Stimulated activated CD4-positive, alpha-beta T cell treated with anti-CD3 and anti-CD28 coated beads, Interleukin-4, amount 100 ng/mL, for 48 hours (primary cell): ENCODE measurements at places on chromosomes 6 and 20.
A peak's percentile ranks its signal among the peaks of the same experiment; 100 is the strongest.

- DNase-seq, result no peak
Measured at GRCh38 chr6:107271208-107271790, 156.0 kb upstream of the BEND3 start.

DNA sequence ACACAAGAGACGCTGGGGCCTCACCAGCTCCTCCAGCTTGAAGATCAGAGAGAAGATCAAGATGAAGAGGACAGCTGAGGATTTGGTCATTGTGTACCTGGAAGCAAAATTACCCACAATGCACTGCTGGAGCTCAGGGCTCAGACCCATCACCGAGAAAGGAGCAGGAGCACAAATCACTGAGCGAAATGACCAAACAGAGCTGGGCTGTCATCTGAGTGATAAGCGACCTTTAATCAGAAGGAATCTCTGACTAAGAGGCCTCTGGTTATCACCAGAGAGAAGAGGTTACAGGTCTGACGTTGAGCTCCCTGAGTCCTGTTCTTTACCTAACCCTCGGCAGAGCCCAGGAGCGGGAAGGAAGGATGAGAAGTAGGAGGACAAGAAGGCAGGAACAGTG lies 47.5 kb upstream of the CDH22 start:
- no peak for DNase-seq

- no peak for DNase-seq
Measured at GRCh38 chr20:17504066-17504897, 26.9 kb downstream of the BFSP1 start.

GRCh38 chr6:144170044-144170443 lies 19.7 kb downstream of the STX11 start:
- no peak for DNase-seq

- no peak for DNase-seq
Measured at GRCh38 chr6:160634706-160635105, 29.4 kb downstream of the LPA start.

DNA sequence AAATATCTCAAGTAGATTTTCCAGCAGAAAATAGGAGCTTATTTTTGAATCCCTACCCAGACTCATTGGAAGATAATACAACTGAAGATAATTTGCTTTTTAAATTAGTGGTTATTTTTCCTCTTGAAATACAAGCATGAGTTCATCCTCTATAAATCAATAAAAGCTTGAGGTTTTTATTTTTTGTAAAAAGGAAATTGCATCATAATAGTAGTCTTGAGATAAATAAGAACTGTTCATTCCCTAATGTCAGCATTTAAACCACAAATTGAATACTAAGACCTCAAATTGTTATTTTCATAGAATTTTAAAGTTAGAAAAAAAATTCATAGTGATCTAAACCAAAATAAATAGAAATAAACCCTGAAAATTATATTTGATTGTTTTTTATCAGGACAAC lies 719.1 kb downstream of the CD109 start:
- DNase-seq, result no peak

DNA sequence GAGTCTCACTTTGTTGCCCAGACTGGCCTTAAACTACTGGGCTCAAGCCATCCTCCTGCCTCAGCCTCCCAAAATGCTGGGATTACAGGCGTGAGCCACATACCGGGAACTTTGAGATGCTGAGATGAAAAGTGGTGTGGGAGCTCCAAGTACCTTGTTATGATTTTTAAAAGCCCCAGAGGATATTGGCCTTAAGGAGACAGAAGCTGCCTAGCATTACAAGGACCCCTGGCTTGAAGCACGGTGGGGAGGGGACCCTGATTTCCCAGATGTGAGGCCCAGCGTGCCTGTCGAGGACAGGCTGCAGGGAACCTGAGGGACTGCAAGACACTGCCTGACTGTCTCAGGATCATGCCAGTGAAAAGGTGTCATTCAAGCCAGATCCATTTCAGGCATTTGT lies 75.3 kb upstream of the TIAM2 start:
- DNase-seq, result no peak

DNA sequence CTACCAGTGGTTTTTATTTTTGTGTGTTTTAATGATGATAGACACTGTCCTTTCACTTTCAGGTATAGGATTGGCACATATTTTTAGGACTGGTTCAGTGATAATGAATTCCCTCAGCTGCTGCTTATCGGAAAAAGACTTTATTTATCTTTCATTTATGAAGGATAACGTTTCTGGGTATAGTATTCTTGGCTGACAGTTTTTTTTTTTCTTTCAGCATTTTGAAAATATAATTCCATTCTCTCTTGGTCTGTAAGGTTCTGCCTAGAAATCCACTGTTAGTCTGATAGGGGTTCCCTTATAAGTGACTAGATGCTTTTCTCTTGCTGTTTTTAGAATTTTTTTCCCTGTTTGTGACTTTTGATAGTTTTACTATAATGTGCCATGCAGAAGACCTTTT lies 313.1 kb downstream of the TENT5A start:
- DNase-seq, result no peak

DNA sequence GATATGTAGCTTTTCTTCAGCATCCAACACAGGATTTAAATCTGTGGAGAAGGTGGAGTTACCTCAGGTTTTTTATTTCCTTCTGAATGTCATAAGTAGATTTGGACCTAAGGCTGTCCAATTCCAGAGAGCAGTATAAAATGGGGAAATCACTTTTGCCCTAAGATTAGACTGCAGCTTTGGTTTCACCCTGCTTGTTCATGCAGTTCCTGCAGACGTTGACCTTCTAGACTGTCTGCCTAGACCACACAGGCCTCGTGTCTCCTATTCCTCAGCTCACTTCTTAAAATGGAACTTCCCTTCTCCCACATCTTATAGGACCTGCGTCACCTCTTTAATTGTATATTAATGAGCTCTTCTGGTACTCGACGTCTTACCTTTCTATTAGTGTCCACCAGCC lies 26.0 kb upstream of the C6orf62 start:
- no peak for DNase-seq

DNA sequence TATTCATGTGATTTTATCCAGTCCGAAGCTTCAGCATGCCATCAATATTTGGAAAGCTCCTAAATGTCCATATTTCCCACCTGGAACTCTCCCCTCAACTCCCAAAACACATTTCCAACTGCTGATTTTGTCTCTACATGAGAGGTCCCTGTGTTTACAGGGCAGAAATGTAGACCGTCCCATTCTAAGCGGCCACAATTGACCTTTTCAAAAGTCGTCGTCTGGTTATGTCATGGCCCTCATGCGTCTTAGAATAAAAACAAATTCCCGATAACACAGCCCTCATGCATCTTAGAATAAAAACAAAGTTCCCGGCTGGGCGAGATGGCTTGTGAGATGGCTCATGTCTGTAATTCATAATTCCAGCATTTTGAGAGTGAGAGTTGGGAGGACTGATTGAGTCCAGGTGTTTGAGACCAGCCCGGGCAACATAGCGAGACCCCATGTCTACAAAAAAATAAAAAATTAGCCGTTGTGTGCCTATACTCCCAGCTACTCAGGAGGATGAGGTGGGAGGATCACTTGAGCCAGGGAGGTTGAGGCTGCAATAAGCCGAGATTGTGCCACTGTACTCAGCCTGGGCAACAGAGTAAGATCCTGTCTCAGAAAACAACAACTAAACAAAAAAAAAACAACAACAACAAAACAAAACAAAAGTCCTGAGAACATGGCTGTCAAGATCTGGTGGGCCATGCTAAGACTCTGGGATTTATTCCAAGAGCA lies 6.4 kb upstream of the ZNF217 start:
- DNase-seq, result no peak

- DNase-seq, result no peak
Measured at GRCh38 chr6:45791211-45792168, 224.2 kb downstream of the CLIC5 start.

- no peak for DNase-seq
Measured at GRCh38 chr6:43877463-43878126, 107.6 kb downstream of the VEGFA start.

DNA sequence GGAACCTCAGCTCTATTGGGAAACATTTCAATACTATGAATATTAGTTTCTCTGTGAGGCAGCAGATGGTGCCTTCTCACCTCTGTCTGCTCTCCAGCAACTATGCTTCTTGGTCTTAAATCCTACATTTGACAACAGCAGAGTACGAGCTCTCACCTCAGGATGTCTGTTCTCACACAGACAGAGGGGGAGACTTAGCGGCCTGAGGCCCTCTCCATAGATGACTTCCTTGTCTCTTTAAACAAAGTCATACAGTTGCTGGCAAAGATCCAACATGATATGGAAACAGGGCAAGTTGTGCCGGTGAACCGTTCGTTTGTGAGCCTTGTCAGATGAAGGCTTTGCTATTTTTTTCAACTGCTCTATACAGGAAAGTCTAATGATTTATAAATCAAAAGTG lies 43.7 kb upstream of the GABRR1 start:
- no peak for DNase-seq

- no peak for DNase-seq
Measured at GRCh38 chr20:61538183-61538942, 286.3 kb downstream of the CDH4 start.

GRCh38 chr6:40629463-40629862 lies 42.3 kb upstream of the LRFN2 start:
- DNase-seq, result no peak

- DNase-seq, result no peak
Measured at GRCh38 chr6:49004801-49005200, 458.3 kb downstream of the MMUT start.

DNA sequence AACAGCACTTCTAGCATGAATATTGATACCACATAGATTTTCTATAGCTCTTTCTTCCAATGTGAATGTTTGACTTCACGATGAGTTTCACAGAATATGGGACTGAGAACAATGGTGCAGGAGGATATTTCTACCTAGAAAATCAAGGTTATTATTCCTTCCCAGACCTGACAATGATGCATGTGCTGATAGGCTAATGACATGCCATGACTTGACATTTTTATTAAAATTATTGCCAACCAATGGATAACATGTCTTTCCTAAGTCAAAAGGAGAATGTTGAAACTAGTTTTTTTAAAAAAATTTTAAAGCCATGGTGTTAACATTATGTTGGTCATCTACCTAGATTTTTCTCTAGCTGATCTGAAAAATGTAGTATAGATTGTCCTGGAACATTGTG lies 923 bp downstream of the IL17A start:
- no peak for DNase-seq

- no peak for DNase-seq
Measured at GRCh38 chr6:163695414-163695864, 280.9 kb downstream of the QKI start.

GRCh38 chr6:113694278-113695077 lies 162.7 kb upstream of the MARCKS start:
- DNase-seq, result no peak

GRCh38 chr20:38308047-38308438 lies 4.1 kb downstream of the BPI start:
- DNase-seq, result no peak

DNA sequence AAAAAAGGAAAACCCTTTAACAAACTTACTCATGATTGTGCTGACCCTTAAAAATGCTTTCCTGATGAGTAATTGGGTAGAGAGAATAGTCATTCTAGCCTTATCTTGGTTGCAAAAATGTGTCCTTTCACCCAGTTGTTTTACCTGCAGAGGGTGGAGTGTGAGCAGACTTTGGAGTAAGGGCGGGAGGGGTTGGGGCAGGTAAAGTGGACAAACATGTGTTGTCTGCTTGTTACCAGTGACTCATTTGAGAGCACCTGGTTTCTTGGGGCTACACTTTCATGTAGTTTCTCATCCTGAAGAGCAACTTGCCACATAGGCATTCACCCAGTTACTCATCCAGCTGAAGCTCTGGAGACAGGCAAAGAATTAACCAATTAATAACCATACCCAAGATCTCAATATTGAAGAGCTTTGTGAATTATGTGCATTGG lies 121.1 kb downstream of the TNFRSF21 start:
- DNase-seq, result no peak

GRCh38 chr20:32968478-32969241 lies 35.6 kb downstream of the SUN5 start:
- peak; percentile 37 for DNase-seq

- DNase-seq, result no peak
Measured at GRCh38 chr6:387293-387741, 4.2 kb upstream of the IRF4 start.

DNA sequence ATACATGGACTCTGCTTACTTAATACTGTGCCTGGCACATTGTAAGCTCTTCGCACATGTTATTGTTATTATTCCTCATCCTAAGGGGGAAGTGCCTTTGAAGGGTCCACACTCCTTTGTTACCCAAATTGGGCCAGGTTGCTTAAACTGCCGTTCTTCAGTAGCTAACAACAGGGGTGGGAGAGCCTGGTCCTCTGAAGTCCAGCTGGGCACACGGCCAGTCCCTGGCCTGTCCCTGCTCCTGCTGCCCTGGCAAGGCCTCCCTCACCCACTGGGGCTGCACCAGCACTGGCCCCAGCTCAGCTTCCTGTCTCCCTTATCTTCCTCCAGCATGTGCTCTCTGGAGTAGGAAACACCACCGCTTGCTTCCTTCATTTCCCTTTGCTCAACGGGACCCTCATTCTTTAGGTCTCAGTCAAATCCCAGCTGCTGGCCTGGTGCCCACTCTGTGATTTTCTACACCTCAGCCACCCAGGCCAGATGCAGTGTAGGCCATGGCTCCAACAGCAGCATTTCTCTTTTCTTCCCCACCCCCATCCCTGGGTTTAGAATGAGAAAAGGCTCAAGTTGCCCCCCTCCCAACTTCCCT lies 5.5 kb upstream of the PROCR start:
- no peak for DNase-seq

DNA sequence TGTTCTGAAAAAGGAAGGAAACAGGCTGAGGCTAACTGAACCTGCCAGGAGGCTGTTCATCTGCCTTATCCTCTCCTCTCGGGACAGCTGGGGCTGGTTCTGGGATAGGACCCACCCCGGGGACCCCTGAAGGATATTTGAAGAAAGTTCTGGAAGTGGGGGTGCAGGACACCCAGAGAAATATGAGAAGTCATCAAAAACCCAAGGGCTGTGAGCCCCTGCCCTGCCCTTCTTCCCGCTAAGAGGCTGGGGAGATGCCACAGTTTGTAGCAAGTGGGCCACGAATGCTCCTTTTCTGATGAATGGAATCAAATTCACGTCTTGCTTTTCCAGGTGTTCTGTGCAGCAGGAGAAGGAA lies 37.9 kb downstream of the TMEM242 start:
- DNase-seq, result no peak

GRCh38 chr6:25601800-25602673 lies 50.0 kb upstream of the SCGN start:
- DNase-seq, result no peak

GRCh38 chr20:61482056-61482887 lies 230.2 kb downstream of the CDH4 start:
- DNase-seq, result no peak
